ENCODE measurements at places on chromosomes 1 and 21.

DNA sequence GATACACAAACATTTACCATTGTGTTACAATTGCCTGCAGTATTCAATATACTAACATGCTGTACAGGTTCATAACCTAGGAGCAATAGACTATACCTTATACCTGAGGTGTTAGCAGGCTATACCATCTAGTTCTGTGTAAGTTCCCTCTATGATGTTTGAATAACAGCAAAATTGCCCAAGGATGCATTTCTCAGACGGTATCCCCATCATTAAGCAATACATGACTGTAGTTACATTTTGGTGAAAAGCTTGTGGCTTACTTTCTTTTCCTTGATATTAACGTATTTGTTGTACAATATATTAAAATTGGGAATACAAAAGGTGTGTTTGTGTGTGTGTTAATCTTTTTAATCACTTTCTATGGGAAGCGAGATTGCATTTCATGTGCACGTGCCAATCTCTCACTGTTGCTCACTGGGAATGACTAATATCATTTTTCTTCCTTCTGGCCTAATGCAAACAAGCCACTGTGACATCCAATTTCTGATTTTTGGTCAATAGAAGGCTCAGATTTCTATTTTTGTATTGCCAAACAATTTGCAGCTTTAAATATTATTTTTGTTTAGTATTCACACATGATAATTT lies 36.7 kb upstream of the WLS start:
- no peak for DNase-seq

GRCh38 chr1:161068306-161069234 lies 1.1 kb downstream of the ARHGAP30 start:
- DNase-seq, result no peak

GRCh38 chr1:44723064-44723463 lies 7.9 kb downstream of the RNU5D-1 start:
- no peak for DNase-seq

DNA sequence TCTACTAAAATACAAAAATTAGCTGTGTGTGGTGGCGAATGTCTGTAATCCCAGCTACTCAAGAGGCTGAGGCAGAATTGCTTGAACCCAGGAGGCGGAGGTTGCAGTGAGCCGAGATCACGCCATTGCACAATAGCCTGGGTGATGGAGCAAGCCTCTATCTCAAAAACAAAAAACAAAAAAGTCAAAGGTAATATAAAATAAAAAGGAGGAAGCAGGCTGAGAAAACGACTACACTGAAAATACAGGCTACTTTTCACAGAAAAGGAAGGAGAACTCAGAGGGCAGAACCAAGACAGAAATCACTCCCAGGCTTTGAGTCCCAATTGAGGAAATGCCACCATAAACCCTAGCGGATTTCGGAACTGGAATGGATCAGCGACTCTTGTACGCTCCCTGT lies 5.9 kb upstream of the A3GALT2 start:
- DNase-seq, result no peak

- DNase-seq, result no peak
Observed at GRCh38 chr1:151478140-151478812, 19.0 kb upstream of the POGZ start.

- peak; percentile 77 for DNase-seq
Observed at GRCh38 chr1:110337704-110338308, 1.4 kb upstream of the RBM15 start.

GRCh38 chr1:183808296-183809027 lies 3.5 kb downstream of the RGL1 start:
- DNase-seq, result no peak
